ENCODE measurements at places on chromosomes 1 and 21.
A peak's percentile ranks its signal among the peaks of the same experiment; 100 is the strongest.

GRCh38 chr1:73673971-73674370, 524.0 kb downstream of the LRRIQ3 start:
- no peak for ATAC-seq

GRCh38 chr1:117171900-117172511, 38.7 kb downstream of the VTCN1 start:
- ATAC-seq: no peak

- ATAC-seq: no peak
Measured at GRCh38 chr1:225942574-225942973, 1.6 kb upstream of the LEFTY2 start.

DNA sequence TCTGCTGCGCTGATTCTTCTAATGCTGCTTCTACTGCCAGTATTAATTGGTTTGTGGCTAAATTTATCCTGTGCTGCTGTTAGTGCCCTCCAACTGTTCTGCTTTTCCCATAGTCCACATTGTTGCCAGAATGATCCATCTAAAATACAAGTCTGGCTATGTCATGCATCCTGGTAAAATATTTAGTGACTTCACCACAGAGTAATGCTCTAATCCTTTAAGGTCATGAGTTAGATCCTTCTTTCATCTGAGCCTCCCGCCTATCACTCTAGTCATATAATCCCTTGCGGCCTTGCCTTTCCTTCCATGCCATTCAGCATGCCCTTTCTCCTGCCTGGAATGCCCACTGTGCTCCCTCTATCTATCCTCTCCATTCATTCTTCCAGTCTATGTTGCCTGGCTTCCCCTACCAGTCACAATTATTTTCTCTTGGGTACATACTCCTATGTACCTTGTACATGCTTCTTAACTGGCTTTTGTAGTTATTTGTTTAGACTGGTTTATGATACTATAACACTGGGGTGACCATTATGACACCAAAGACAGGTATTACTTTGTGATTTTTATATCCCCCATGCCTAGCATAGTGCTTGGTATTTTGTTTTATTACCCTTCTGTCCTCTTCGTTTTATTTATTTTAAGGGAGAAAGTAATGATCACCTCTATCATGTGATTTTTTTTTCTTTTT, 144.0 kb downstream of the MAGI3 start:
- no peak for ATAC-seq

- no peak for ATAC-seq
Measured at GRCh38 chr1:87650306-87650705, 321.6 kb downstream of the LMO4 start.

DNA sequence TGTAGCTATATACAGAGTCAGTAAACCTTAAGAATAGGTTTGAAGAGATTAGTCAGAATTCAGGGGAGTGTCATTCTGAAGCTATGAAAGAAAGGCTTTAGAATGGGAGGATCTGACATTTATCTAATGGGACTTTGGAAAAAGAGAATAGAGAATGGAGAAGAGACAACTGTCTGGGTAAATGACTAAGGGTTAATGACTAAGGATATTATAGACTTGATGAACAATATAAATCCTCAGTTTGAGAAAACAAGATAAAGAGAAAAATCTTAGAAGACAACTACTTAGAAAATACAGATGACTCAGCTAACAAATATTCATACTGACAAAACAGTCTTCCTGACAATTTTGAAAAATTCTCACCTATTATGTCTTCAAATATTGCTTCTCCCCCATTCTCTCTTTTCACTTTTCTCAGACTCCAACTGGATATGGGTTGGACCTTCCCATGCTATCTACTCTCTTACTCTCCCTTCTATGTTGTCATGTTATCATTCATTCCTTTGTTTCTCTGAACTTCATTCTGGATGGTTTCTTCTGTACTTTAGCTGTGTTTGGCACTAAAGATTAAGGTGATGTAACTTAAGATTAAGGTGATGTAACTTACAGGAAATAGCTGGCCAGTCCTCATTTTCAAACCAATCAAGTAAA, 20.4 kb downstream of the SLC16A1 start:
- peak; percentile 82 for ATAC-seq

GRCh38 chr1:247528812-247529474, 7.3 kb downstream of the OR2C3 start:
- no peak for ATAC-seq

- no peak for ATAC-seq
Measured at GRCh38 chr1:31661856-31662255, 17.2 kb upstream of the PEF1 start.

DNA sequence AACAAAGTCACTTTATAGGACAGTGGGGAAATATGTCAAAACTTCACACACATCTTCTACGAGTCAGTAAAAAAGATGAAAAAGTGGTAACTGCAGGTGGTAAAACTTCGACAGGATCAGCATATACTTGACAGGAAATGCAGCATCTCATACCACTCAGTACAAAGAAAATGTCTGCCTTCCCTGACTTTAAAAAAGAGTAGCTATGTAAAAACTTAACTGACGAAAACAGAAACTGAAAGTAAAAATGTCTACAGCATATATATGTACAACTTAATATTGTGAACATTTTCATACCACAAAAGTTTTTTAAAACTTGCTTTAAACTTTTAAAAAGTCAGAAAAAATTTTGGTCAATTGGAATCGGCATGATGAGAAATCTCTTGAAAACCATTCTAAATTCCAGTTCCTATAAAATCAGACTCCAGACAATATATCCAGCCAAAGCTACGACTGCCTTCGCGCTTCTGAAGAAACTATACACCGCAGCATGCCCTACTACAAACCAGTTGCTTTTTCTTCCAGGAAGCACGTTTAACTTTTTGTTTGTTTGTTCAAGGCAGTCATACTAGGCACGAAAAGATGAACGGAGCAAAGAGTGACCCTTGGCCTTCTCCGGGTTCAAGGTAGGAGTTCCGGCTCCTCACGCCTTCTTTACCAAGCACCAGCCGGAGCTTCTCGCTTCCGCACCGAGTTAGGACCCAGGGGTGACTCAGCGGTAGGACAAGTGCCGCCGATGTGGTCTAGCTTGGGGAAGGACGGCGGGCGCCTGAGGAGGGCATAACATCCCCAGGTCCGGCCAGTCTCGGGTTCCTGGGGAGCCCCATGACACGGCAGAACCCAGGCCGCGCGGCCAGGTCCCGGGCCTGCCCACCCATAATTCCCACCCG, 612 bp downstream of the PSMA5 start:
- peak; percentile 27 for ATAC-seq

DNA sequence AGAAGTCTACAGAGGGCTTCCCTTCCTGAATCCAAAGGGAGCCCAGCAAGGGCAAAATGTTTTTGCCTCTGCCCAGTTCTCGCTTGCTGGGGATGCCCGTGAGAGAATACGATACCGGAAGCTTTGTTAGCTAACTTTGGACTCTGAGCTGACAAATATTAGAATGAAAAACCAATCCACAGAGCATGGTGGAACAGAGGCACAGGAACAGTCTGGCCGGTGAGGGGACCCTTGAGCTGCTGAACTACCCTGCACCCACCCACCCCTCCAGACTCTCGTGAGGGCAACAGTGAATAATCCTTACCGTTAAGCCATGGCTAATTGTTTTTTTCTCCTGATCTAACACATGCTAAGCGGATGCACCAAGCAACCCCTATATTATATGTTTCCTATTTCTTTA, 76.3 kb upstream of the AKT3 start:
- ATAC-seq: no peak

DNA sequence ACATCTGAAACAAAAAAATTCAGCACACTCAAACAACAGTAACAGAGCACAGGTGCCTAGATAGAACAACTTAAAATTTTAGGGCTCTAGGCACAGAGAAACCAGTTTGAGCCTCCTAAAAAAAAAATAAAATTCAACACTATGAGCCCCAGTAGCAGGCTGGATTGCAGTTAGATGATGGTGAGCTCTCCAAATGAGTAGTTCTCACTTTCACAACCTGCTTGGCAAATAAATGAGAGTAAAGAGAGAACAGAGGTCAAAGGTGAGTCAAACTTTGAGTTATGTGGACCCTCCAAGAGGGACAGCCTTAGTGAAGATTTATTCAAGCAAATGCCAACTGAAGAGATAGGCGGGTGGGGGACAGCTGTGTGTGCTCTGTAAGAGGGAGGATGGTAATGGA, 3.6 kb downstream of the BEND5 start:
- ATAC-seq: no peak

DNA sequence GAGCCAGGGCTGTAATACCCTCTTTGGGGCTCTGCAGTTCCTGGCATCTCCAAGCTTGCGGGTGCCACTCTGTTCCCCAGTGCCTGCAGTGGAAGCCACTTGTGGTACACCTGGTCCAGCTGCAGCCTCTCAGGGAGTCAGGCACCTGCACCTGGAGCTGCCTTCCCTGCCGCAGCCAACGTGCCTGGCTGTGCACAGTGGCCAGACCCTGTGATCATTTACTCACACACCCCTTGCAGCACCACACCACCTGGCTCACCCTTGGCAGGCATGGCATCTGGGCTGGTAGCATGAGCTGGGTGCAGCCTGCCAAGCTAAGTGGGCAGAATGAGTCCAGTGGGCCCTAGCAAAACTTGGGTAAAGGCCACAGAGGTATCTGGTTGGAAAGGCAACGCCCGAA, 51.1 kb upstream of the NTPCR start:
- no peak for ATAC-seq

- ATAC-seq: peak; percentile 46
Measured at GRCh38 chr1:119948342-119949214, 52.3 kb upstream of the ADAM30 start.

DNA sequence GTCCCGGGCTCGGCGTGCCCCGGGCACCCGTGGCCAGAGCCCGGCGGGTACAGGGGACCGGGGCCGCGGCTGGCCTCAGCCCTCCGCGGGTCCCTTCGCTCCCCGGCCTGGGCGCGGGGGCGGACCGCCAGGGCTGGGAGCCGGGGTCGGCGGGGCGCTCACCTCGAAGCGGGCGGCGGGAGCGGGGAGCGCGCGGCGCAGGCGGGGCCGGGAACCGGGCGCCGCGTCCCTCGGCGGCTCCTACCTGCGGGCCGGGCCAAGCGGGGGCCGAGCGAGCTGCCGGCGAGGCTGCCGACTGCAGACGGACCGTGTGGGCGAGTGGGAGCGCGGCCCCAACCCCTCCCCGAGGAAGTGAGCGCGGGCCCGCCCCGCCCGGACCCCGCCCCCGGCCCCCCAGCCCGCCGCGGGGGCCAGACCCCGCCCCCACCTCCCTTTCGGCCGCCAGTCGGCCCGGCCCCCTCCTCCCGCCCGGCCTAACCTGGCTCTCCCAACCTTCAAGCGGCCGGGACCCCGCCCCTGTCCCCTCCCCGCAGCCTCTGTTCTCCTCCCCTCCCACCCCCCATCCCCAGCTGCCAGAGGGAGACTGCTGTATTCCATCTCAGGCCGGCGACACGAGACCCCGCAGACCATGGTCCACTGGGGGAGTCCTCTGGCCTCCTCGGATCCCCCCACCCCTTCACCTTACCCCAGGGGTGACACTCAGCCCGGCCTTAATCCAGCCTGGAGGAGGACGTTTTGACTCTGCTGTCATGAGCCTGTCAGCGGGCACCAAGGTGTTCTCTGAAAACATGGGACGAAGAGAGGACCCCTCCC, at the start of gene FHL3:
TSS of gene FHL3 (minus strand) at position 320 of the 813 bp plus-strand sequence. CDS start 6,102 bp downstream, outside the sequence.
- peak; percentile 18 for ATAC-seq

- no peak for ATAC-seq
Measured at GRCh38 chr1:207902566-207902965, 8.4 kb downstream of the CD34 start.

DNA sequence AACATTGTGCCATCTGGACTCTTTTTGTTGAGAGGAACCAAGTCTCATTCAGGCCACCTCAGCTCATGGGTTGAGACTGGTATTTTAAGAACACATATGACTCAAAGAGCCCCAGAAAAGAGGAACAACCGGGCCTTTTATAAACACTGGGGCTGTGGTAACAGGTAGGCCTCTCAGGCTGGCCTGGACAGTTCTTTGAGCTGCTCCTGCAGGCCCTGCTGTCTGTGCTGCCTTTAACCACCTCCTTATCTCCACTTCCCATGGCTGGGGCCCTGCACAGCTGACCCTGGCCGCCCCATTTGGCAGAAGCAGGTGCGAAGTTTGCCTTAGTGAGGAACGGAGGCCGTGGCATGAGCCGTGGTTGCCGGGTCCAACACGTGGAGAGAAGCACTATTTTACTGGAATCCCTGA, 163.3 kb downstream of the RHOU start:
- no peak for ATAC-seq

GRCh38 chr1:94646141-94646643, 104.6 kb upstream of the F3 start:
- no peak for ATAC-seq

- ATAC-seq: peak; percentile 69
Measured at GRCh38 chr1:198520524-198521254, 19.8 kb downstream of the ATP6V1G3 start.

DNA sequence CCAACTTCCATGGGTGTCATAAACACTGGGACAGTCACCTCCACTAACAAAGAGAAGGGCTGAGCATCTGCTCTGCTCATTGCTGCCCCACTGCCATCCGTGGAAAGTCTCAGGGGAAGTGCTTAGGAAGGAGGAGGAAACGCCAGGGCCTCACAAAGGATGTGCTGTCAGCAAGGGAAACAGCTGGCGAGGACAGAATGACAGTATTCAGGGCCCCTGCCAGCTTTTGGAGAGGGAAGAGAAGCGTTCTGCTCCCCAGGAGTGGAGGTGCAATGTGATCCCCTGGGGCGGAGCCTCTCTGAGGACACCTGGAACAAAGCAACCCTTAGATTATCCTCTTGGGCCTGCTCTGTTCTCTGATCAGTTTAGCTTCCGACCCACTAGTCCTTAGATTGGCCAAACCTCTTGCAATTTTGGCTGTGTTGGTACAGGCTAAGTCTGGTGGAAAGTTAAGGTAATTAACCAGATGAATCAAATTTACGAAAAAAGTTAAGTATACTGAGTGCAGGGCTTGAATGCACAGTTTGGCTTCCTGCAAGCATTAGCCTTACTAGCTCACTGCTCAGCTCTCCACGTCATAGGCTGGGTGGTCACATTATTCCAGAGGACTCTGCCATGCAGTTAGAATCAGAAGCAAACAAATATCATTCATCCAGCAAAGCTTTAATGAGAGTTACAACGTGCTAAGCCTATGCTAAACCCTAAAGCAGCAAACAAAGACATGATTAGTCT, 170.2 kb upstream of the NFIA start:
- no peak for ATAC-seq

DNA sequence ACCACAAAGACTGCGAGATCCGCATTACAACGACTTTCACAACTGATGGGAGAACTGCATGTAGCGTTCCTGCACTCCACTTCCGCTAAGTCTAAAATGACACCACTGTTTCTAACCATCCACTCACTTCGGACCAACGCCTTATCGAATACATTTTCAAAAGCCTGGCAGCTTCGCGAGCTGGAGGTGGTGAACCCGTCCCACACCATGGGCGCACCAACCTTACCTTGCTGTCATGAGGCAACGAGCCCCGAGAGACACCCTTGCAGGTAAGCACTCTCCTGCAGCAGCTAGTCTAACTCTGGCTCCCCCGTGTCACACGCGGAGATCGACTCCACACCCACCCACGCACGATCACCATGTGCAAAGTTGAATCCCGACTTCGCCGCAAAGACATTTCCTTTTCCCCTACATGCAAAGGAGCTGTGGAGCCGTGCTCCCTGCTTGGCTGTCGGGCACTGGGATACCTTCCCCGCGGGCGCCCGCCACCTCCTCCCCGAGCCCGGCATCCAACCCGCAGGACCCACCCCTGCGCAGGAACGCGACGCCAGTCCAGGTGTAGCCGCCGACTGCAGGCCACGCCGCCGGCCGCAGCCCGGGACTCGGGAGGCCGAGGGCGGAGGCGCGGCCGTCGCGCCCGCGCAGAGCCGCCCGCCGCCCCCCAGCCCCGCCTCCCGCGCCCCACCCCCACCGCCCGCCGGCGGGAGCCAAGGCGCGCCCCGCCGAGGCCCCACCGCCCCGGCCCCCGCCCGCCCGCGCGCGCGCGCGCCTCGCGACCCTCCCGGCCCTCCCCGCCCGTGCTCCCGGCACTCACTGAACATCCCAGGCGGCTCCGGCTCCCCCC, 629 bp downstream of the TAF5L start:
- peak; percentile 29 for ATAC-seq

- no peak for ATAC-seq
Measured at GRCh38 chr1:231234506-231234905, 6.5 kb upstream of the GNPAT start.

Data from activated CD4-positive, CD25-positive, alpha-beta regulatory T cell treated with anti-CD3 and anti-CD28 coated beads, Interleukin-2, amount 50 U/mL, for 24 hours (primary cell).